ENCODE measurements at places on chromosomes 7 and 10. TPM values are rescaled to one million over a fixed set of nuclear protein-coding genes. Genes with fewer than 3 reads are reported as not detected.

Gene PITX3
- total RNA-seq: not detected

Gene ANKRD2
- total RNA-seq: not detected

Gene CPED1
- total RNA-seq: 7.3 TPM

Gene ZMIZ1
- 27.2 TPM for total RNA-seq

Gene BTBD16
- not detected for total RNA-seq

Gene SNX8
- 6.2 TPM for total RNA-seq

Gene NUTM2A
- total RNA-seq: 1.0 TPM

Gene PLPP4
- total RNA-seq: not detected

Gene MINDY4
- total RNA-seq: 7.5 TPM

Gene FAM25C
- total RNA-seq: not detected

Gene MYO1G
- 2.3 TPM for total RNA-seq

Gene CPVL
- 17.9 TPM for total RNA-seq

Gene VWA2
- 15.3 TPM for total RNA-seq

Gene TMEM60
- total RNA-seq: not detected

Gene SLC16A12
- total RNA-seq: 26.7 TPM

Gene BBIP1
- total RNA-seq: 22.3 TPM

Gene ATOH7
- not detected for total RNA-seq

Gene MGAM2
- 9.3 TPM for total RNA-seq

Gene ZNF804B
- total RNA-seq: 4.9 TPM

Gene RET
- total RNA-seq: 0.78 TPM

Gene NKX1-2
- not detected for total RNA-seq

Gene PRPS1L1
- not detected for total RNA-seq

Gene MKX
- 1.6 TPM for total RNA-seq

Gene LRRC17
- total RNA-seq: 2.0 TPM

Gene GIMAP2
- 0.66 TPM for total RNA-seq

Gene COMMD3
- 32.7 TPM for total RNA-seq

Gene SORBS1
- 79.1 TPM for total RNA-seq

Gene TMEM184A
- total RNA-seq: 65.3 TPM

Gene NUP42
- 31.9 TPM for total RNA-seq

Gene MYL10
- not detected for total RNA-seq

Gene GHRHR
- not detected for total RNA-seq

Gene CDK14
- total RNA-seq: 35.6 TPM

Gene PRR15
- total RNA-seq: 4.7 TPM

Gene SFR1
- 5.2 TPM for total RNA-seq

Gene LRRC18
- not detected for total RNA-seq

Gene CC2D2B
- 0.99 TPM for total RNA-seq

Gene FRMPD2
- not detected for total RNA-seq

Gene FAM25G
- total RNA-seq: not detected

Gene IFRD1
- 119 TPM for total RNA-seq

Gene AKR1C8
- total RNA-seq: not detected

Gene CLDN12
- 25.2 TPM for total RNA-seq

Gene CLDN4
- total RNA-seq: 65.6 TPM

Gene NPSR1
- total RNA-seq: not detected

Gene NPC1L1
- total RNA-seq: not detected

Gene PIP
- total RNA-seq: not detected

Gene CCT6A
- 75.8 TPM for total RNA-seq

Gene GPER1
- not detected for total RNA-seq

Gene AGR2
- 6.3 TPM for total RNA-seq

Gene LRRTM3
- total RNA-seq: 1.3 TPM

Gene TAS2R41
- total RNA-seq: not detected

Gene PTPRZ1
- 18.5 TPM for total RNA-seq

Gene ST8SIA6
- total RNA-seq: not detected

Gene GJC3
- not detected for total RNA-seq

Measured in body of pancreas (tissue), 4 donors.